ENCODE measurements at places on chromosomes 6 and 20. TPM values are rescaled to one million over a fixed set of nuclear protein-coding genes. Genes with fewer than 3 reads are reported as not detected.

The LPIN3 gene
- total RNA-seq = not detected

The CLVS2 gene
- total RNA-seq = under 0.01 TPM

The TCFL5 gene
- total RNA-seq = 11.7 TPM

The KIF6 gene
- total RNA-seq = 0.11 TPM

The PLA2G7 gene
- total RNA-seq = not detected

The RAB22A gene
- 13.8 TPM for total RNA-seq

The ERVFRD-1 gene
- total RNA-seq = not detected

The MAK gene
- not detected for total RNA-seq

The EPHA7 gene
- total RNA-seq = 0.06 TPM

The ULBP3 gene
- 27.3 TPM for total RNA-seq

The EDN1 gene
- total RNA-seq = 30.2 TPM

Measured in Daoy (cell line).